ENCODE measurements at places on chromosomes 11 and 22. TPM values are rescaled to one million over a fixed set of nuclear protein-coding genes. Genes with fewer than 3 reads are reported as not detected.

The TBX10 gene
- total RNA-seq: not detected

The APOBEC3A gene
- total RNA-seq: 1.1 TPM

GRCh38 chr11:128886406-128887124, 4.6 kb upstream of the KCNJ5 start:
- peaks cover 31% of the 10 kb centered on the region for H3K4me1 ChIP-seq
- no peaks in the 10 kb centered on the region for H3K27me3 ChIP-seq
- no peak overlapping the region for H3K27ac ChIP-seq
- H3K4me3 ChIP-seq: no peak overlapping the region

- H3K36me3 ChIP-seq: no peaks in the 10 kb centered on the region
- no peak for DNase-seq
These were observed 10.6 kb upstream of the PAX6 start for GRCh38 chr11:31821766-31822165.
